ENCODE measurements at places on chromosomes 6 and 20. TPM values are rescaled to one million over a fixed set of nuclear protein-coding genes. Genes with fewer than 3 reads are reported as not detected.
A peak's percentile ranks its signal among the peaks of the same experiment; 100 is the strongest.

The SIRPD gene
- not detected for total RNA-seq

The DEF6 gene
- 5.7 TPM for total RNA-seq

The COL21A1 gene
- total RNA-seq, result 65.9 TPM

The ARHGAP18 gene
- total RNA-seq, result 2.8 TPM

- no peak for DNase-seq
Measured at GRCh38 chr20:46624946-46625345, 26.3 kb downstream of the SLC13A3 start.

GRCh38 chr20:21373436-21373835 lies 23.9 kb downstream of the NKX2-4 start:
- no peak for DNase-seq

The HRH3 gene
- not detected for total RNA-seq

DNA sequence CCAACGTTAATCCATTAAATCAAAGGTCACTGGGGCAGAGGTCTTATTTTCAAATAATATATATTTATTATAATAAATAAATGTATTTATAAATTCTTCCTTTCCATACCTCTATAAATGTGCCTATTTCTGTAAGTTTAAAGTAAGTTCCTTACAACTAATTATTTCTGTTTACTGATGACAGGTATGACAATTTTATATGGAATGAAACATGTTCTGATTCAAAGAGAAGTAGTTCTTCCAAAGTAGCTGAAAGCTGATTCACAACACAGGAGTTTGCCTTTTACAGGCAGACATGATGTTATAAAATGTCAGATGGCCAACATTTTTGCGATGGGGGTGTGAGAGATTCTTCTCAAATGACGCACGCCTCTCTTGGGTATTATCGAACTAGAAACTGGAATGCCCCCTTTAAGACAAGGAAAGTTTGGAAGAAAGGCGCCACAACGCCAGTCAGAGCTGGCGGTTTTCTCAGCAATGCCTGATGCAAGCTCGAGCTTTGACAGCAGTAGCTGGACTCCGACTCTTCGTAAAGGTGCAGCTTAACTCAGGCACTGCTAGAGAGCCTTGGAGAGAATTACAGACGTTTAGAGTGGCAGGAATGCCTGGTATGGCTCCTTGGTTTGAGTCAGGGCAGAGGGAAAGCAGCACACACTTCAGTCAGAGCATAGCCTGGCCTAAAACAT lies 92.1 kb downstream of the FOXC1 start:
- no peak for DNase-seq

The GMPR gene
- 127 TPM for total RNA-seq

DNA sequence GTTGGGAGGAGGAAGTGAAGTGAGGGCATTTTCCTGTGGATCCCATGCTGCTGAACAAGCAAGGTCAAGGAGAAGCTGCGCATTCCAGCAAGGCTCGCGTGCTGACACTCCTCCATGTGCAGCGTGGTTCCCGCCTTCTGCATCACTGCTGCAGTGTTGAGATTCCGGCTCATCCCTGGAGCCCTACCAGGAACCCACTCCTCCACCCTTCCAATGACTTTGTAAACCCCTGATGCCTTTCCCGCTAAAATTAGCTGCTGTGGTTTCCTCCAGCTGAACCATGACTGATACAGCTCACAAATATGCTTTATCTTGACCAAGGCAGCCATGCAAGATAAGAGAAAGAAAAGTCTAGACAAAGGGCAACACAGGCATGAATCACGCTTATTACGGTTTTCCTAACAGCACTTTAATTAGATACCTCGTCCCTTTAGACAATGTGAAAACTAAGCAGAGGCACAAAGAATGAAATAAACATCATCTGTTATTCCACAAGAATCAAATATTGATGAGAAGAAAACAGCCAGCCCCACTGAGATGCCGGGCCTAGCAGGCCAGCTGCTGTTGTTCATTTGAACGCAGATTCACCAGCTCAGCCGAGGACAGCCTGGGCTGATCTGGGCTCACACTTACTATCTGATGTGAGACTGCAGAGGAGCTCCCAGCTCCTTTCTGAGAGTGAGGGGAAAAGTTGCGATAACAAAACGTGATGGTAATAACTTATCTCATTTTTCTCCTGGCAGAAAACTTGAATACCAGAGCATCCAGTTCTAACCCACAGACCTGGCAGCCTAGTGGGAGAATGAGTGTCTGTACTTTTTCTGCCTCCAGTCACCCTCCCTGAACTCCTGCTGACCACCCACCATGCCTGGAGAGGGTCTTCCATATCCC lies 14.2 kb upstream of the BNIP5 start:
- DNase-seq, result peak; percentile 59

DNA sequence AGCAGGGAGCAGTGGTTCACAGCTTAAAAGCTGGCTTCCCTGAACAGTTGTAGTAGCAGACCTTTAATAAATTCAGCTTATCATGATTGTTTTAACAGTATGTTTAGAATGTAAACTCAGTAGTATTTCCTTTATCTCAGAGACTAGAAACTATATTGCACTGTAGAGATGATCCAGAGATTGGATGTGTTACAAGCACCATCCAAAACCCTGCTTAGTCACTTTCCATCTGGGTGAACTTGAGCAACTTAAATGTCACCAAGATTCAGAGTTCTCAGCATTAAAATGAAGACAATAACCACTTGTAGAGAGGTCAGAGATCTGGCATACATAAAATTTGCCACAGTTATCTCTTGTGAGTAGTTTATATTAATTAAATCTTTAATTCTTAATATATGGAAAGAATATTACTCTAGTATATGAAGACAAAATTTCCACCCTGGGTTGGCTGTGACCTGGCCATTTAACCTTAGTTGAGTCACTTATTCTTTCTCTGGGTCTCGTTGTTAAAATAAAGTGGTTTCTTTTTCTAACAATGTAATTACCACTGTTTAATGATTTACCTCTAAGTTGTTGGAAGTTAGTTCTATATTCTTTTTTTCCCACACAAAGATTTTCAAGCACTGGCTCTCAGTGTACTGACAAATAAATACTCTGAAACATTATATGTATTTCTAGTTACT lies 239.2 kb upstream of the FKBP1C start:
- no peak for DNase-seq

The RIMS1 gene
- total RNA-seq, result 0.32 TPM

The LY6G6C gene
- not detected for total RNA-seq

GRCh38 chr6:167658106-167658505 lies 168.6 kb upstream of the AFDN start:
- DNase-seq, result no peak

The IL20RA gene
- 5.1 TPM for total RNA-seq

The ZNF165 gene
- 0.45 TPM for total RNA-seq

DNA sequence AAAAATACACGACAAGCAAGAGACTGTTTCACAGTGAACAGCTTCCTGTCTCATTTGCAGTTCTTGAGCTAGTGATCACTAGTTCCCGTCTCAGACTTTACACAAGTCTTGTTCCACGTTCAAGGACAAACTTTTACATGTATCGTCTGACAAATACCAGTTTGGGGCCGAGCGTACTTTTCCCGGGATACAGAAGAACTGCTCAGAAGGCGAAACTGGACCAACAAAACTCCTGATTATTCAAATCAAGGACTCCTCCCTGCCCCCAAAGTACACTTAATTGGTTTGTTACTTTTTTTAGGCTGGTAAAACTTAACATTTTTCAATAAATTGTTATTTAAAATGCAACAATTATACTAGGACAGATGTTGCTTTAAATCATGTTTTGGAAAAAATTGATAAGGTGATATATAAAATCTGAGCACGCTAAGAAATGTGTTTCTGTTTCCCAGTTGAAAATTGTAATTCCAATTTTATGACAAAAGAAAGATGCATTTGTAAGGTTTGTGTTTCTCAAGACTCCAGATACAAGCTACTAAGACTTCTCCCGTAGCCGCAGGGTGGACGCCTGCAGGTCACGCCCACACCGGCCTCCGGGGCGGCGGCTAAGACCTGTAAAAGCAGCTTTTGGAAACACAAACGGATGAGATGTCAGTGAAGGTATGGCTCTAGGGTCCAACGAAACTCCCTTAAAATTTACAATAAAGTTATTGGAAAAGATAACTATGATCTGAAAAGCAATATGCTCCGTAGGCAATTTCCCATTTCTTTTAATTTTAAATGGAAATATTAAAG lies 16.8 kb upstream of the TCFL5 start:
- DNase-seq, result no peak

DNA sequence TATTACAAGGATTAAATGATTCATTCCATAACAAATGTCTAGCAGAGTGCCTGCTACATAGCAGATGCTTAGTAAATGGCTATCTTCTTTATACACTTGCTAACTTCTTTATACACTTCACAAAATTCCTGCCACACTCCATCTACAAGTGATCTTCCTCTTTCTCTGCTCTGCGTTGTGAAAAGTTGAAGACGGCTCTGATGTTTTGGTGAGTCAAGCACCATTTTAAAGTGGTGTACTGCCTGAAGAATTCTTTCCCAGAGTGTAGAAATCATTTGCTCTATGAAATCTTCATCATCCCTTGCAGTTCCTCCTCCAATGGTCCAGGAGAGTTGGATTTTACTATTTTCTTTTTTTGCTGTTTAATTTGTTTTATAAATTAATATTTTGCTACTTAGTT lies 74.9 kb downstream of the TNFAIP3 start:
- no peak for DNase-seq

The BTNL2 gene
- not detected for total RNA-seq

DNA sequence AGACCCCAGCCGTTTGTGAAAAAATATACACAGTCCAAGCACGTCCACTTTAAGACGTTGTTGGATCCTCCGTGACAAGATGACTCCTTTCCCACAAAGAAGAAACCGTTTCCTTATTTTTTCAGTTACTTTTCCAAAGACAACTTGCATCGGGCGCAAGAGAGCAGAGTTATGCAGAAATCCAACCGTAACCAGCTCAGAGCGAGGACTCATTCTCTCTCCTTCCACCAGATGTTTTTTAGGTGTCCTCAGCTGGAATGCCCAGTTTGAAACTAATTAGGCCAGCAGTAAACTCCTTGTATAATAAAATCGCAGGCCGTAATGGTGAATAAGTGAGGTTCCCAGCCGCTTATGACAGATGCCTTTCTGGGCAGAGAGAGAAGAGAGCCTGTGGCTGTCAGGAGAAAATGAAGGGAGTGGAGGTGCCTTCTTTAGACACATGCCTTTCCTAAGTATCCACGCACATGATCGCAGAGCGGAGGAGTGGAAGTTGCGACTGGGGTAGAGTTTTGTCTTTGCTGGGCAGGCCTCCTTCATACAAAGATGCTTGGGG lies 2.8 kb downstream of the EYA2 start:
- no peak for DNase-seq

- no peak for DNase-seq
Measured at GRCh38 chr6:7544597-7544996, 3.1 kb downstream of the DSP start.

DNA sequence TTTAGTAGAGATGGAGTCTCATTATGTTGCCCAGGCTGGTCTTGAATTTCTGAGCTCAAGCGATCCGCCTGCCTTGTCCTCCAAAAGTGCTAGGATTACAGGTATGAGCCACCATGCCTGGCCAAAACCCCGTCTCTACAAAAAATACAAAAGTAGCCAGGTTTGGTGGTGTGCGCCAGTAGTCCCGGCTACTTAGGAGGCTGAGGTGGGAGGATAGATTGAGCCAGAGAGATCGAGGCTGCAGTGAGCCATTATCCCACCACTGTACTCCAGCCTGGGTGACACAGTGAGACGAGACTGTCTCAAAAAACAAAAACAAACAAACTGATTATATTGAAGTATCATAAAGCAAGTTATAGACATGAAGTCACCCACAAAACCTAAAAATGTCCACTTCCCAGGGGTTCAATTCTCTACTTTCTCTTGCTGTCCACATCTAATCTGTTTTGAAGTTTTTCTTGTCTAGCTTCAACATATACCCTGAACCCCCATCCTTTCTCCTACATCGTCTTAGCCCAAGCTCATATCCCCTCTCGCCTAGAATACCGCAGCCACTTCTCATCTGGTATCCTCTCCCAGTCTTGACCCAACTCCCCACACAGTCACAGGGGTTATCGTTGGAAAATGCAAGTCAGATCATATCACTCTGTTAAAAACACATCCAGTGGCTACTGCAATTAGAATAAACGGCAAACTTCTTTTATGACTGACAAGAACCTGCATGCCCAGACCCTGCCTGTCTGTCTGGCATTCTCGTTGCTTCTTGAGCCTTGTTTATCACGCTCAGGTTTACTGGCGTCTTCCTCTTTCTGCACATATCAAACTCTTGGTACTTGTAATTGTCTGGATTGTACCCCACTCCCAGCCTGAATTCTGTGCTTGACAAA lies 20.1 kb upstream of the NCOA3 start:
- no peak for DNase-seq

The WFDC12 gene
- total RNA-seq, result not detected

The NOTCH4 gene
- 23.1 TPM for total RNA-seq

The PSMB9 gene
- total RNA-seq, result 17.0 TPM

DNA sequence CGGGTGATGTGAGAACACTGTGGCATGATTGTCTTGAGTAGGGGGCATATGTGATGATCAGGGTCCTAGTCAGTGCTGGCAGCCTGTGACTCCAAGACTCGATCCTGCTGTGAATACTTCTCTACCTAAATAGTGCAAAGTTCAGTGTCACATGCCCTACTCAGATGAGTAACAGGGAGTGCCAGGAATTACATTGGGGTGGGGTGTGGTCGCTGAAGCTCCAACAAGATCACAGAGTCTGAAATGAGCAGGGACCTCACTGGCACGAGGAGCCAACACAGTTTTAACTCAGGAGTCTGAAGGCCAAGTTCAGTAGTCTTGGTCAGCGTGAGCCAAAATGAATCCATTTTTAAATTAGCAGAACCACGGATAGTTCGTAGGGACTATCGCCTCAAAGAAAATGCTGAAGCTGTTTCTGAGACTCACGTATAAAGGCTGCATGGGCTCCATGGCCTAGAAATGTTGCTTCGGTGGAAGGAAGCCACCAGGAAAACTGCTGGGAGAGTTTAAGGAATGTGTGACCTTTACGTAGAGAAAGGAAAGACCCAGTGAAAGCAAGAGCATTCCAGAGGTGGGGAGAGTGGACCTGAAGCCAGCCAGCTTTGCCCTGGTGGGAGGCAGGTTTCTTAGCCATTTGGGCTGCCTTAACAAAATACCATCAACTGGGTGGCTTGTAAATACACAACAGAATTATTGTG lies 72.2 kb downstream of the RPP40 start:
- no peak for DNase-seq

DNA sequence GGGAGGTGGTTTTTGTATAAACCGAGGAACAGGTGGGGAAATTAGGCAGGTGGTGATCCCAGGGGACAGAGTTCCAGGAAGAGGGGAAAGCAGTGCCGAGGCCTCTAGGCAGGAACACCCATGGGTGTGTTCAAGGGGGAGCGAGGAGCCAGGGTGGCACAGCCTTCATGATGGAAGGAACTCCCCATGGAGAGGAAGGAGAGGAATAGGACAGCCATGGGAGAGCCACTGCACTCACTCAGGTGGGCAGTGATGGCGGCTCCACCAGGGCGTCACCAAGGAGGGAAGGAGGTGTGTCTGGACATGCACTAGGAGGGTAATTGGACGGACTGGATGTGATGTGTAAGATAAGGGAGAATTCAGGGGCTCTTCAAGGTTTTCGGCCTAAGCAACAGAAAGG lies 98.2 kb downstream of the THBS2 start:
- DNase-seq, result no peak

The CALHM6 gene
- not detected for total RNA-seq

The POLR1H gene
- total RNA-seq, result 14.7 TPM

GRCh38 chr6:147903931-147904330 lies 395.4 kb downstream of the SAMD5 start:
- DNase-seq, result no peak
